ENCODE measurements at places on chromosomes 11 and 22.
A peak's percentile ranks its signal among the peaks of the same experiment; 100 is the strongest.

DNA sequence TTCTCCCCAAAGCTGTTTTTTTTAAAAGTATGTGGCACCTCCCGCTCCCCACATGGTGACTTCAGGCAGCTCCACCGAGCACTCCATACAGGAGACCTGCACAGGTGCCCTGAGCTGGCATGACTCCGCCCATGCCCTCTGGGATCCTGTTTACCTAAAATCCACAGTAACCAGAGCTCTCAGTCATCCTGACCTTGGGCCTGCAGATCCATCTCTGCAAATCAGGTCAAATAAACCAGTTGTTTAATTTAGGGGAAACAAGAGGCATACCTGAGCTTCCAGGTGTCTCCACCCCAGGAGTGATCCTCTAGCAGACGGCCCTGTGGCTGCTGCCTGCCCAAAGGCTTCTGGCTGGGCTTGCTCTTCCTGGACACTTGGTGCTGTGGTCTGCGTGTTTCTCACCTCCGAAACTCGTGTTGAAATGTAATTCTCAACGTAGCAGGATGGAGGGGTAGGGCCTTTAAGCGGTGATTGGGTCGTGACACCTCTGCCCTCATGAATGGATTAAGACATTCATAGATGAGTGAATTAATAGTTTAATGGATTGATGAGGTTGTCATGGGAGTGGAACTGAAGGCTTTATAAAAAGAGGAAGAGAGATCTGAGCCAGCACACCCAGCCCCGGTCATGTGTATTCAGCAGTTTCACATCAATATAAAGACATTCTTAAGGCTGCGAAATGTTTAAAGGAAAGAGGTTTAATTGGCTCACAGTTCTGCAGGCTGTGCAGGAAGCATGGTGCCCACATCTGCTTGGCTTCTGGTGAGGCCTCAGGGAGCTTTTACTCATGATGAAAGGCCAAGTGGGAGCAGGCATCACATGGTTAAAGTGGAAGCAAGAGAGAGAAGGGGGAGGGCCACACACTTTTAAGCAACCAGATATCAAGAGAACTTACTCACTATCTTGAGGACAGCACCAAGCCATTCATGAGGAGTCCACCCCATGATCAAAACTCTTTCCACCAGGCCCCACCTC lies 34.1 kb downstream of the LINC01488 start:
- no peak for DNase-seq

DNA sequence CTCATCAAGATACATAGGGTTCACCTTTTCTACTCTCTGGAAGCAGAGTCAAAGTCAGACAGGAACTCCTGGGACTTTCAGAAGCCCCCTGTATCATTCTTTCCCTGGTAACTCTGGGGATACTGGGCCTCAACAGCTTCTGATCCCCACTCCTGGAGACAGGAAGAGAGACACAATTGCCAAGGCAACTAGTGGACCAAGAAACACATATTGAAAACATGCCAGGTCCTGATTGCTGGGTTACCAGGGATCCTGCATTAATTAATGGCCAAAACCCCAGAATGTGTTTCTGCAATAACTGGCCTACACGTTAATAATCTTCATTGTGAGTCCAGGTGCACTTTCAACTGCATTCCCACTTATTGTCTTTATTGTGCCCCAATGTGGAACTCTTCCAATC lies 260.8 kb upstream of the POU2AF2 start:
- DNase-seq: no peak

DNA sequence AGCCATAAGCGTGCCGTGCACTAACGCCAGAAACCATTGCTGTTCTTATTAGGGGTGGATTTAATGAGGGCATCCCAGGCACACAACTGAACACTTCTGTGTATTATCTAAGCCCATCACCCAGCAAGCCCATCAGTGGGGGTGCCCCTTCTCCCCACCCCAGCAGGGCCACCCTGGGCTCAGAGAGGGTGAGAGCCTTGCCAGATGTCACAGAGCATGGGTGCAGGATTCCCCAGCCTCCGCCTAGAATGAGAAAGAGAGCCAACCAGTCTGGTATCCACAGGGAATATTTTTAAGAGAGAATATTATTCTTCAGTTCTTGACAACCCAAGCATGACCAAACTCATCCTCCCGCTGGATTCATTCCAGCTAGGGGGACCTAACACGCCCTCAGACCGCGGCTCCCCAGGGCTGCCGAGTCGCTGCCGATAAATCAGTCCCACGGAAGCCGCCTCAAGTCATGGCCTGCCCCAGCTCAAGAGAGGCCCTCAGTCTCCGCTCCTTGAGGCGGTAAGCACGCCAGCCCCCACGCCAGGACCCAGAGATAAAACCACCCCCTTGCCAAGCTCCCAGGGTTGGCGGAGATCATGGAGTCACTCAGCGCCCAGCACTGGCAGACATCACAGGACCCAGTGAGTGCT lies 47.2 kb downstream of the MN1 start:
- no peak for DNase-seq

DNA sequence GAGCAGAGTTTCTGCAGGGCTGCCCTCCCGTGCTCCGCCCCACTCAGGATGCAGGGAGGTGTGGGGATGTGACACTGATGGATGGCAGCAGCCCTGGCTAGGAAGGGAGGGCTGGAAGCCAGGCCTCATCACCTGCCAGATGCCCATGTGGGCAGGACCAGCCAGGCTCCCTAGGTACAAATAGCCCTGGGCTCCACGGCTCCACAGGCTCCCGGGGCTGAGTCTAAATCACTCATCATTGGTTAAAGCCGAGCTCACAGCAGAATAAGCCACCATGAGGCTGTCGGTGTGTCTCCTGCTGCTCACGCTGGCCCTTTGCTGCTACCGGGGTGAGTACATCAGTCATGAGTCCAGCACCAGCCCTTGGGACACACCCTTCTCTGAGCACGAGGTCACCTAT lies at the start of gene SCGB1D1:
Gene SCGB1D1 (plus strand): TSS at position 206 of the 400 bp plus-strand sequence. CDS start 69 bp downstream, at position 275.
- DNase-seq: no peak

DNA sequence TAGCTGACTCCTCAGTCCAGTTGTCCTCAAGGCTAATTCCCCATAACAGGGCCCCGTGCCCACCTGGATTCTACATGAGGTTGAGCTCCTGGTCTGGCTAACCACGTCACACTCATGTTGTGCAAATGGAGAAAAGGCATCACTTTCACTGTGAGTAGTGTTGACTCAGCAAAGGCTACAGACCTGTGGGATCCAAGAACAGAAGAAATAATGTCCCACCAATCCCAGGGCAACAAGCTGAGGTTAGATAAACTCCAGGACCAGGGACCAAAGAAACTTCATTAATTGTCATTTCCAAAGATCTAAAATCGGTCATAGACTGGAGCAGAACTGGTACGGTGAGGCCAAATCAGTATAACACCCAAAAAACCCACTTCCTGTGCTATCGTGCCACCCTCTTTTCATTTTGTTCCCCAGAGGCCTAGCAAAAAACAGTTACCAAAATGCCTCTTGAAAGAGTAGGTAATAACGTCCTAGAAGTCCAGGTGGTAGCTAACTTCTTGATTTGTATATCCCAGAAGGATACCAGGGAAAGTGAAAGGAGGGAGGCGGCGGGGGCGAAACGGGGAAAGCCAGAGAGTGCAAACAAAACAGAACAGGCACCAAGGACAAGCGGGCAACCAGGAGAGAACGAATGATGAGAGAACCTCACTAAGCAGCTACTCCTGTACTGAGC lies 1.4 kb downstream of the PCSK7 start:
- no peak for DNase-seq

DNA sequence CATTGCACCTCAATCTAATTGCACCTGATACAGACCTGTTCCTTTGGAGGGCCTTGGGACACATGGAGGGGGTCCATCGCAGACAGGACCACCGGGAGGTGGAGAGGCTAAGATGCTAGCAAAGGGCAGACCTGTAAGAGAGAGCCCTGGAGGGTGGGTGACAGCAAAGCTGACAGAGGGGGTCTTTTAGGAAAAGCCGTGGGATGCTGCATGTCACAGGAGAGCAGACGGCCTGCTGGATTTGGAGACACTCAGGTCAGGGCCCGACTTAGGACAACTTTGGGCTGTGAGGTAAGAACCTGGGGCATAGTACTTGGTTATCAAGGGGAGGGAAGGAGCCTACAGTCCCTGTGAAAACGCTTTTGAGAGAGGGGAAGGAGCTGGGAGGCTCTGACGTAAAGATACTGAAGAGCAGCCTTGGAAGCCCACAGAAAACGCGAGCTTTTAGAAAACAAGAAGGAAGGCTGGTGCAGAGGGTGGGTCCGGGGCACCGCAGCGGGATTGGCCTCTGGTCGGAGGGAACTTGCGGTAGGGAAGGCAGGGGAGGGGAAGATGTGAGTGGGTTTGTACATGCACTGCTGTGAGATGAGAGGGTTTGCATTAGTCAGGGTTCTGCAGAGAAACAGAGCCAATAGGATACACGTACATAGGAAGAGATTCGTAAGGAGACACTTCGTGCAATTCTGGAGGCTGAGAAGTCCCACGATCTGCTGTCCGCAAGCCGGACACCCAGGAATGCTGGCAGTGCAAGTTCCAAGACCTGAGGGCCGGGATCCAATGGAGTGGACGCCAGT lies 868.5 kb downstream of the TBC1D22A start:
- DNase-seq: no peak

- DNase-seq: no peak
These were observed 32.8 kb downstream of the FAM227A start for GRCh38 chr22:38623351-38623750.

GRCh38 chr22:38303974-38304373 lies 13.3 kb downstream of the CSNK1E start:
- DNase-seq: no peak

- DNase-seq: no peak
These were observed 120.0 kb downstream of the CADM1 start for GRCh38 chr11:115384236-115384635.

GRCh38 chr11:88305430-88305829 lies 32.1 kb downstream of the CTSC start:
- DNase-seq: no peak

- DNase-seq: no peak
These were observed 21.8 kb upstream of the OPCML start for GRCh38 chr11:133553885-133554740.

DNA sequence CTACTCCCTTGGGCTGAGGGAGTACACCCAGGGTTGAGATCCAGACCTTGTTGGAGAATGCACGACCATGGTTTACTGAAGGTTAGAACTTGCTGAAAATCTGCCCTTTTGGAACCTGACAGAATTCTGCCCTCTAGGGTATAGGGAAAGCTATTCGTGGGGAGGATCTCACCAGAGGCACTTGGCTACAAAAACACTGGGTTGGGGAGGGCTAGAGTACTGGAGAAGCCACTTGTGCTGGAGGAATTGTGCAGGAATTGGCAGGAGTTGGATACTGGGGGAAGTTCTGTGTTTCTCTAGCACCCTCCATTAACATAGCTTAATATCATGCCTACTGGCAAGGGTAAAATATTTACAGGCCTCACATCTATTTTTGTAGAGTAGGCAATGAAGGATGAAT lies 55.8 kb downstream of the PPME1 start:
- DNase-seq: no peak

DNA sequence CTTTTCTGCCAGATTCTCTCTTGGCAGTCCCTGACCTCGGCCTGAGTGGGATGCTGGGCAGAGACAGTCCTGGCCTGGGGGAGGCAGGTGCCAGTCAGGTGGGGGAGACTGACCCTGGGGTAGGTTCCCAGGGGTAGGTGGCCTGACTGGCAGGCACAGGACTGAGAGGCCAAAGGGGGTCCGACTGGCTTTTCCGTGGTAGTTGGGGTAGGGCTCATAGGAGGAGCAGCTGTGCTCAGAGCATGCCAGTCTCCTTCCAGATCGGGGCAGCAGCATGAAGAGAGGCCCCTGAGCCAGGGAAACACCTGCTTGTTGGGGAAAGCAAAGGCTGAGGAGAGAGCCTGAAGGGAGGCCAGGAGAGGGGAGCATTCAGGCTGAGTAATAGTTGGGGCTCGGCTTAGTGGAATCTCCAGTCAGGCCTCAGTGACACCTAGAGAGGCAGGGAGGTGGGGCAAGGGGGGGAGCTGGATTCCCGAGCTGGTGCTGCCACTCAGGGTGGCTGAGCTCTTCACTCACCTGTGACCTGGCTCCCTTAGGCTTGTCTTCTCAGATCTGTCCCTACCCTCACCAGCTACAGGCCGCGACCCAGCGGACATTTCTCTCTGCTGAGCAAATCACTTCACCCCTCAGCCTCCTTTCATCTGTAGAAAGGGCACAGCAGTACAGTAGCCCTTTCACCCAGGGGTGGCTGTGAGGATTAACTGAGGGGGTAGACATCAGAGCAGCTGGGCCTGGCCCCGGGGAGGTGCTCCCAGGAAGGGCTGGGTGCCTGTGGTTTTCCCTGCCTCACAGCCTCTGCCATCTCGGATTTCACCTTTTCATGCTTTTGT lies 26.2 kb downstream of the MCM5 start:
- DNase-seq: no peak

- DNase-seq: no peak
These were observed 12.5 kb downstream of the SCGB1A1 start for GRCh38 chr11:62431171-62431901.

- DNase-seq: no peak
These were observed 208.1 kb downstream of the DBX1 start for GRCh38 chr11:19952116-19952605.

GRCh38 chr11:78027759-78028158 lies 4.7 kb upstream of the KCTD14 start:
- no peak for DNase-seq

DNA sequence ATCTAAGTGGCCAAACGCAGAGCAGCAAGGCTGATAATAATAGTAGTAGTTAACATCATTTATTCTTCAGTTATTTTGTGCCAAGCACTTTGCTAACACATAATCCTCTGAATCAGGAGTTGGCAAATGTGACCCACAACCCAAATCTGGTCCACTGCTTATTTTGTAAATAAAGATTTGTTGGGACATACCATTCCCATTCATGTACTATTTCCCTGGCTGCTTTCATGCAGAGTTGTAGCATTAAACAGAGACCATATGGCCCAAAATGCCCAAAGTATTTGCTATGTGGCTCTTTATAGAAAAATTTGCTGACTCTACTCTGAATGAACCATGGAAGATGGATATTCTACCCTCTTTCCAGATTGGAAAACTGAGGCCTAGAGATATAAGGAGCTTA lies 50.3 kb downstream of the COMMD9 start:
- DNase-seq: no peak

GRCh38 chr11:72179049-72179803 lies 12.7 kb upstream of the FOLR1 start:
- DNase-seq: no peak

DNA sequence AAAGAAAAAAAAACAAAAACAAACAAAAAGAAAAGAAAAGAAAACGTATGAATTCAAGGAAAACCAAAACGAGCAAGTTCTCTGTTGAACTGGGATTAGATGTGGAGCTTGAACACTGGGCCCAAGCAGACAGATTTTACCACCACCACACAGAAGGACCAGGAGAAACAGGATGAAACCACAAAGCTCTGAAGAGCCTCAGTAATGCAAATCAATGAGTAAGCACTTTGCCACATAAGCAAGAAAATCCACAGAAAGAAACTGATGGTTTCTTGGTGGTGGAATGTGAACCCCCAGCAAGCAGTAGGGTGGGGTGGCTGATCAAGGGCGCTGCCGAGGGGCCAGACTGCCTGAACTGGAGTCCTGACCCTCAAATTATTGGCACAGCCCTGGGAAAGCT lies 50.9 kb upstream of the NFRKB start:
- no peak for DNase-seq

GRCh38 chr11:126147208-126148111 lies 64.0 kb downstream of the RPUSD4 start:
- DNase-seq: peak; percentile 48

- no peak for DNase-seq
These were observed 546.2 kb downstream of the NTM start for GRCh38 chr11:131916638-131917037.

All from HuH-7 (cell line).